NCI-H526 treated with DMSO at 0.1 percent for 48 hours (cell line): ENCODE measurements at places on chromosomes 7 and 10.

DNA sequence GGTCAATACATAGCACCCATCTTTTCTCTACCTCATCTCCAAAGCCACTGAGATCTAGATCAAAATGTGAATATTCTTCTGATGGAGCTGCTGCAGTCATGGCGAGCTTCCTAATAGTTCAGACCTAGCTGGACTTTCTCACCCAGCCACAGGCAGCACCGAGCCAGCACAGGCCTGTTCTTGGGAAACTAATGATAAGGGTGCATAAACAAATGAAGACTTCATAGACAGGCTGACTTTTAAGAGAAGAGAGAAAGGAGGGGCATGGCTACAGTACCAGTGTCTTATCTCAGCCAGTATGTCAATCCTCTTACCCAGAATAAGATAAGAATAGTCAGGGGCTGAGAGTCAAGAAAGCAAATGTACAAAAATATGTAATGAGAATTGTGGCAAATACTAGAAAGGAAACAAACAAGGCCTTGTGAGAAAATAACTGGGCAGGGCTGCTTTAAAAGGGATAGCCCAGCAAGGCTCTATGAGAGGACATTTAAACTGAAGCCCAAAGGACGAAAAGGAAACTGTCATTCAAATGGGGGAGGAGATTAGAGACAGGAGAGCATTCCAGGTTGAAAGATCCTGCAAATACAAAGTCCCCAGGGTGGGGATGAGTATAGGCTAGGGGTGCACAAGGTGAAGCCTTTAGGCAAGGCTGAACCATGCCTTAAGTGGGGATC, 21.8 kb upstream of the CDK14 start:
- no peak for DNase-seq

- no peak for DNase-seq
Measured at GRCh38 chr10:21298701-21299100, 226.8 kb downstream of the SKIDA1 start.

- DNase-seq = no peak
Measured at GRCh38 chr10:11437391-11438142, 173.9 kb downstream of the USP6NL start.

- DNase-seq = no peak
Measured at GRCh38 chr10:34698979-34699378, 116.1 kb downstream of the PARD3 start.

GRCh38 chr10:110789604-110790433, 81.9 kb upstream of the PDCD4 start:
- no peak for DNase-seq

DNA sequence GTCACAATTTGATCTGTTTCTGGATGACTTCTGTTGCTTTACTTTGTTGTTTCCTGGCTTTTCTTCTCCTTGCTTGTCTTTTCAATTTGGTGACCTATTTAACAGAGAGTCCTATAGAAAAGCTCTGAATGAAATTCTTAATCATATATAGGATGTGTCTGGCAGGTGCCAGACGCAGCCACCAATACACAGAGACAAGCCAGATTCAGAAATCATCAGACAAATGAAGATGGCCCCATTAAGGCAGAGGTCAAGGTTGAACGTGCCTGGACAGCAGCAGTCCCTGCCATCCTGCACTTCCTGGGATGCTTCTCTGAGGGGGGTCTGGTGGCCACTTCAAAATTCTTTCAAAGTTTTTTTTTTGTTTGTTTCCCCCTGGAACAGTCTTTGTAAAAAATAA, 846.7 kb upstream of the COBL start:
- DNase-seq = no peak

DNA sequence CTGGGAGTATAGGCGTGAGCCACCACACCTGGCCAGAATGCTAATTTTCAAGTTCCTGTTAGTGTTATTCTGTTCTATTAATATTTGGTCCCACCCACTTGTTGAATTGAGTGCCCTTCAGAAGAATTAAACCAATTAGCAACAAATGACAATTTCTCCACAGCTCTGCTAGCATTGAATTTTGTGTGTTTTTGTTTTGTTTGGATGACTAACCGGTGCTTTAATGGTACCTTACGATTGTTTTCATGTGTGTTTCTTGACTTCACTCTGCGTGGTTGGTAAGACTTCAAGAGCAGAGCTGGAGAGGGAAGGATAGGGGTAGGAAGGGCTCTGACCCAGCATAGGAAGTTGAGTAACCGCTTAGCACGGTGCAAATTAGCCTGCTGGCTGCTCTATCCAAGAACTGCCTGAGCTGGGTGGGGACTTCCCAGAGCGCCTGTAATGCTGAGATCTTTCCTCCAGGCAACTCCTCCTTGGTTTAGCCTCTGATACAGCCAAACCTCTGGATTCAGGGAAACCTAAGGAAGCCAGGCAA, 4.6 kb downstream of the ARPC1B start:
- DNase-seq = no peak

DNA sequence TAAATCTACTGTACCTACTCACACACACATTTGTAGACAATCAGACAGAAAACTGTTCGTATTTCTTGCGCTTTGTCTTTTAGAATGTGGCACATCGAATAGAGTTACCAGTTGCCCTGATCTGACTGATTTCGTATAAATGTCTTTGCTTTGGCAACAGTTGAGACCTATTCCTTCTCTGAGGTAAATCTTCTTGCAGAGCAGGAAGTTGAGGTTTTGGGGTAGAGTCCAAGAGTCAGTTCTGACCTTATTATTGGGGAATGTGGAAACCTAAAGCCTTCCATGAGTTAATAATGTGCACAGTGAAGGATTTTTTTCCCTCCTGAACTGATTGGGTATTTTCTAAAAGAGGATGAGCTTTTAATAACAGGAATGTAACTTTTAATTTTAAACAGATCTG, 135.3 kb downstream of the KIAA1217 start:
- no peak for DNase-seq

DNA sequence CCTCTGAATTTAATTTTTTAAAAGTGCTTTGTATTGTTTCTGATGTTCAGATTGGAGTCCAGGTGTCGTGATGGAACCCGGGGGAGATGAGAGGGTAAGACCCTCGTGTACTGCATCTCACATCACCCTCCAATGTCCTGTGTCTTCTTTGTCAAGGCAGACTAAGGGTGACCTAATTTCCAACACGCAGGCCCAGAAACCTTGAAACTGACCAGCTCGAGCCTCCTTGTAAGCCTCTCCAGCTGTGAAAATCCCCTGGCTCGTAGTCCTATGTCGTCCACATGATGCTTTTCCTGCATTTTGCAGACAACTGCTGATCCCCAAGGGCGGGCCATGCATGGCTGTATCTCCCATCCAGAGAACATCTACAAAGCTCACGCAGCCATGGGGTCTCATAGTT, 220.2 kb downstream of the ARHGAP12 start:
- DNase-seq = no peak

GRCh38 chr7:128155100-128155740, 85.9 kb upstream of the LEP start:
- no peak for DNase-seq

DNA sequence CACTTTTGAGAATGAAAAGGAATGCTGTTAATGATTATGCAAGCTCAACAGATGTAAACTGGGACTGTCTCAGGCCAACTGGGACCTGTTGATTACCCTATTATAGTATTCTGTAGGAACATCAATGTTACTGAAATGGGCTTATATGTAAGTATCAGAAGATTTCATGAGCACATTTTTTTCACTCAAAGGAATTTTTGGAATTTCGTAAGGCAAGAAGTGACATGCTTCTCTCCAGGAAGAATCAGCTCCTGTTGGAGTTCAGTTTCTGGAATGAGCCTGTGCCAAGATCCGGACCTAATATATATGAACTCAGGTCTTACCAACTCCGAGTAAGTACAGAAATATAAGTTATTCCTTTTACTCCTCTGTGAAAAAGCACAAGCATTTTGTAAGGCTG, 19.2 kb downstream of the NIPSNAP2 start:
- no peak for DNase-seq

GRCh38 chr7:130938661-130939060, 204.7 kb upstream of the KLF14 start:
- DNase-seq = no peak

- no peak for DNase-seq
Measured at GRCh38 chr10:63462442-63462841, 3.3 kb downstream of the JMJD1C start.

GRCh38 chr10:62092301-62093030, 176.2 kb downstream of the RTKN2 start:
- DNase-seq = no peak

DNA sequence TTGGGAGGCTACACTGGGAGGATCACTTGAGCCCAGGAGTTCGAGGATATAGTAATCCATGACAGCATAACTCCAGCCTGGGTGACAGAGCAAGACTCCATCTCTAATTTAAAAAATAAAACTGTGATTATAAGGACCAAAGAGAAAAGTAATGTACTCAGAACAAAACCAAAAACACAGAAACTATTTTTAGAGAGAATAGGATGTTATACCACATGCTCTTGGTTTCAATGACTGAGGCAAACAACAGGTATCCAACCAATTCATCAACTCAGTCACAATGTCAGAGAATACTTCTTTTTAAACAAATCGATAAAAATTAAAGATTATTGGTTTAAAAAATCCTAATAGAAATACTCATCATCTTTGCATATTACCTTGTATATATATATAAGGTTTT, 186.7 kb downstream of the TPK1 start:
- DNase-seq = no peak

GRCh38 chr7:92809760-92810573, 26.4 kb downstream of the CDK6 start:
- DNase-seq = peak; percentile 61

DNA sequence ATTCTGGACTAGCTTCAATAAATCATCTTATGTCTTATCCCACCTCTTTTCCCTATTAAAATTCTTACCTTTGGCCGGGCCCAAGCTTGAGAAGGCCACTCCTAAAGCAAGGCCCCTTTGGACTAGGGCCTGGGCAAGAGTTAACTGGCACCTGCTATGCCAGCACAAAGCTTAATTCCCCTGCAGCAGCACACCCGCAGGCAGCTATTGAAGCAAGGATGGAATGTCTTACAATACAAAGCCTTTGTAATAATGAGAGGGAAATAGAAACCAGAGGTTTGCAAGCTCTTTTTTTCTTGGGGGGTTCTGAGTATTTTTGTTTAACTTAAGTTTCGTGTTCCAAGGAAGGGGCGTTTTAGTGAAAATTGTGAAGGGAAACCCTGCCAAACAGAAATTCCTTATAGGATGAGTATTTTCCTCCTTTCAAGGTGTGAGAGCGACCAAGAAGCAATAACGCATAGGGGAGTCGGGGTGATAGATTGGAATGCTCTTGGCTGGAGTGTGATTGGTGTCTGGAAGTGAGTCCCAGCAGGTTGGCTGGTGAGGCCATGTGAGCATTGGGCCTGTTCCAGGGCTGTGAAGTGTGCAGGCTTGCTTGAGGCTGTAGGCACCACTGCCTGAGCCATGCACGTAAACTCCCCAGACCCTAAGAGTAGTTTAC, 148.5 kb downstream of the KIAA1217 start:
- no peak for DNase-seq

- DNase-seq = no peak
Measured at GRCh38 chr7:55180963-55181542, 162.2 kb downstream of the EGFR start.

- DNase-seq = no peak
Measured at GRCh38 chr7:45689797-45690761, 115.9 kb downstream of the ADCY1 start.

DNA sequence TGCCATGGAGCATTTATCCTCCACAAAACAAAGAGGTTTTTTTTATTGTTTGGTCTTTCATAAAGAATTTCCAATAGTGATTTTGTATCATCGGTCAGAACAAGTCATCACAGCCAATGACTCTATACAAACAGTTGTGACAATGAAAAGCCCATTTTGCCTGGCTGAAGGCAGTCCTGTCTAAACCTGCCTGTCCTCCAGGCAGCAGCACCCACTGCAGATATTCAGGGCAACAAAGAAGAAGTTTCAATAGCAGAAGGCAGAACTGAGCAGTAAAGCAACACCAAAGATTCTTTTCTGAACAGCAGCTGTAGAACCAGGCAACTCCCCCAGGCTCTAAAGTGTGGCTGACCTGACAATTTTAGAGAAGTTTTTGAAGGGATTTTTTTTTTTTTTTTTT, 169.4 kb downstream of the FGFR2 start:
- DNase-seq = no peak

DNA sequence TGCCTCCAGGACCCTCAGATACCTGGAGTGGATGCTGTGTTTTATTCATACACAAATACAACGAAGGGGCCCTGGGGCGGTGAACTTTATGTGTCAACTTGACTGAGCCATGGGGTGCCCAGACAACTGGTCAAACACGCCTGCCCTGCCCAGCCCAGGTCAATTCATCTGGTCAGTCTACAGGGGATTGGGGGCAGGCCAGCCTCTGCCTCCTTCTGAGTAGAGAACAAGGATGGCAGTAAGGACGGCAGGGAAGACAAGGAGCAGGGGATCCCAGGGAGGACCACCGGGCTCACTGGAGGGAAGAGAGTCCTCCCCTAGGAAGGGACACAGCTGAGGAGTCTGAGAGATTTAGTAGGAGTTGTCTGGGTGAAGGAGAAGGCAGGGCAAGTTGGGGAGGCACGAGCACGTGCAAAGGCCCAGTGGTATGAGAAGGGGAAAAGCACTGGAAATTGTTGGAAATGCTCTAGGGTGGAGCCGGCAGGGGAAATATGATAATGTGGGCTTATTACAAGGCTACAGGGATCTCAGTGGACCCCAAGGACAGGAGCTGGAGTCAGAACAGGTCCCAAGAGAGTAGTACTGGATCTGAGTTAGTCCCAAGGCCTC, 63.4 kb downstream of the MYL10 start:
- DNase-seq = no peak

DNA sequence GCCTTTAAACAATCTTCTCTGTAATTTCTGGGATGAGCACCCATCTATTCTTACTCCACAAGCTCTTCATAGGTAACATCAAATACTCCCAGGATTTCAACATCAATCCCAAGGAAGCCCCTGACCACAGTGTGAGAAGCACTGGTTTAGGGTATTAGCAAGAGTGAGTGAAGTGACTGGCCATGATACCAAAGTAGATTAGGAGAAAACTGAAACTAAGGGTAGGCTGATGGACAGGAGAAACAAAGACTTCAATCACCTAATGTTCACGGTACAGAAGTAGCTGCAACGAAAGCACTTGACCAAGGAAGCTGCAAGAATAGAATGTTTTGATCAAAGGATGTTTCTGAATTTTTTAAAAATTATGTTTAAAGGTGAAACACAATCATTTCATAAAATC, 49.8 kb downstream of the LMBR1 start:
- DNase-seq = no peak
